ENCODE measurements at places on chromosomes 4 and X.

GRCh38 chr4:183499801-183500200 lies 5.1 kb upstream of the ING2 start:
- DNase-seq, result no peak

DNA sequence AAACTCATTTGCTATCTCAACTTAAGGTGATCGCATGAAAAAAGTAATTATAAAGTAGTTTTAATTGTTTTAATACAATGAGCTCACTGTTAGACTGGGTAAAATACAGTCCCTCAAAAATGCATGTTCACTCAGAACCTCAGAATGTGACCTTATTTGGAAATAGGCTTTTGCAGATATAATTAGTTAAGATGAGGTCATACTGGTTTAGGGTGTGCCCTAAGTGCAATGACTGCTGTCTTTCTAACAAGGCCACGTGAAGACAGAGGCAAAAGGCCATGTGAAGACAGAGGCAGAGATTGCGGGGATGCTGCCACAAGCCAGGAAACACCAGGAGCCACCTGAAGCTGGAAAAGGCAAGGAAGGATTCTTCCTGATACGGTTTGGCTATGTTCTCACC lies 262.1 kb downstream of the NKX6-1 start:
- DNase-seq, result no peak

- DNase-seq, result no peak
These were observed 179.9 kb downstream of the GABRG1 start for GRCh38 chr4:45944000-45944399.

DNA sequence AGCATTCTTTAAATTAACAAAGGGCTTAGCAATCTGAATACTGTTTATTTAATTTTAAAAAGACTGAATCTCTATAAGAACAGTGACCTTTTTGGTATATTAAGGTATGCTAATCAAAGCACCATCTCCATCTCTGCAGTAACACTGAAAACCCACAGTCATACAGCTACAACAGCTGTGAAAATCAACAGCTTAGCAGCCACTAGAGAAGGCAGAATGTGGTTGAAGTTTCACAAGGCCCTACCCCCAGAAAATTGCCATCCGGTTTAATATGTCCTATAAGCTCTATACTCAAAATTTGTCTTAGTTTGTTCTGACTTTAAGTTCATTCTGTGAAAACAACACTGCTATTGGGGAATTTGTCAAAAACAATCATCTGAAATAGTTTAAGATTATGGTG lies 128.7 kb downstream of the OPHN1 start:
- no peak for DNase-seq

DNA sequence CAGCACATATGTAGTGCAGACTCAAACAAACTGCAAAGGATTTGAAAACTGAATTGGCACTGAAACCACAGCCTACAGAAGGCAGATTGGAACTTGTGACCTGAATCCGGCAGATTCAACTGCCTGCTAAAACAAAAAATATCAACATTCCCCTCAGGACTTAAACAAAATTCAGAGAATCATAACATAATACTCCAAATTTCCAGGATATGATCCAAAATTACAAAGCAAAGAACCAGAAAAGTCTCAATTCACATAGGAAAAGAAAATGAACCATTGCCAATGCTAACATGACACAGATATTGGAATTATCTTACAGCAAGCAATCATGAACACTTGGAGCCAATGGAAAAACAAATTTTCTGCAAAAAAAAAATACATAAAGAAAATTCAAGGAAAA lies 250.4 kb downstream of the PRDM5 start:
- DNase-seq, result no peak

- DNase-seq, result peak; percentile 10
These were observed 105.9 kb upstream of the SLC7A11 start for GRCh38 chr4:138348055-138348454.

DNA sequence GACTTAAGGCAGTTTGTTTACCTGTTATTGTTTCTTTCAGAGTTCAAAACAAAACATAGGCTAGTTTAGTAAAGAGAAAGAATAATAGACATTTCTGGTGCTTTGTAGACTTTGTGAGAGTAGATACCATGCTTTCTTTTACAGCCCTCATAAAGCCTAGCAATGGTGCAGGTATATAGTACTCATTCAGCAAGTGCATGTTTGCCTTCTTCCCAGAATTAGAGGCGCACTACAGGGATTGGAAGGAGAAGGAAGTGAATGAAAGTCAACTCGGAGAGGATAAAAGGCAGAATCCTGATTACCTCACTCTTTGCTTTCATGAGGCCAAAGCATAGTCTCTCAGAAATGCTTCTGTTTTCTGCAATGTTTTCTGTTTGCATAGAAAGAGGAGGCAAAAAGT lies 43.1 kb upstream of the FHDC1 start:
- DNase-seq, result no peak

DNA sequence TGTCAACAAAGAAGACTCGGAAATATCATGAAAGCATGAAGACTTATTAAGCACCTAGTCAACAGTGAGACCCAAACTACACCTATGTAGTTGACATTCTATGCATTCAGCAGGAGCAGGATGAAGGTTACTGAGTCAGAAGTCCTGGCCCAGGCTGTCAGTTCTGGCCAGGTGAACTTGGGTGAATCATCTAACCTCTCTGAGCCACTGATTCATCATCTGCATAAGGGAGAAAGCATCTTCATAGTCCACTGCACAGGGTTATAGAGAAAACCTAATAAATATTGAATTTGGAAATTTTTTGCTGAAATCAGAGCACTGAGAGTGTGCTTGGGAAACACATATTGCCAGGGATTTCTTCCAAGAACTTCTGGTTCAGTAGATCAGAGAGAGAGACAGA lies 296.0 kb upstream of the SFRP2 start:
- peak; percentile 17 for DNase-seq

DNA sequence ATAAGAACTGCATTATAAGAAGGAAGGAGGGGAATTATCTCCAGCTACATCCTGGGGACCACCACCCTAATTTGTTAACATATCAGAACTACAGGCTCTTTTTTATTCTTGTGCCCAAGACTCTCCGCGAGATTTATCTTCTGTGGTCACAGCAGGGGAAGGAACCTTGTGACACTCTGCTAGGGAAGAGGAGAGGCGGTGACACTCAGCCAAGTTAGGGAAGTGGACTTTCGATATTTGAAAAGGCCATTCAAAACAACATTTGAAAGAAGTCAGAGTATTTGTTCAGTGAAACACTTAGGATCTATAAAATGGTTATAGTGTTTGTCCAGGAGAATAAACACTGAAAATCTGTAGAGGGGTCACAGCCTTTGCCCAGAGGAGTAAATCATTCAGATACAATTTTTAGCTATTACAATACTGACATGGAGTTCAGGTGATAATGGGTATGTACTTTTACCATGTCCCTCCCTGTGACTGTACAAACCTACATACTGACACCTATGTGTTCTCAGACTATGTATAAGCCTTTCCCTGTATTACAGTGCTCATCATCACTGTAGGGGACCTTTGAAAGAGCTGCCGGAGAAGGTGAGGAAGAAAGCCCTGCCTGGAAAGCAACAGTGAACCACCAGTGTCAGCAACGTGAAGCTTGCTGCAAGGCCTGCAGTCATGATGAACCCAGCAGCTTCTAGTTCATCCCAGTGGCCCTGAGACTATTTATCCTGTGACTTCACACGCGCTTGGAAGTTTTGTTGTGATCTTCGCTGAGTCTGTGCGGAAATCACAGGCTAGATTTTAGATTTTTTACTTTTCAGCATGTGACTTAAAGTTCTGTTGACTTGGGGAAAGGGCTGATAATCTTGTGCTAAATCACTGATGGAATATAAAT lies 8.5 kb upstream of the PTTG2 start:
- no peak for DNase-seq

DNA sequence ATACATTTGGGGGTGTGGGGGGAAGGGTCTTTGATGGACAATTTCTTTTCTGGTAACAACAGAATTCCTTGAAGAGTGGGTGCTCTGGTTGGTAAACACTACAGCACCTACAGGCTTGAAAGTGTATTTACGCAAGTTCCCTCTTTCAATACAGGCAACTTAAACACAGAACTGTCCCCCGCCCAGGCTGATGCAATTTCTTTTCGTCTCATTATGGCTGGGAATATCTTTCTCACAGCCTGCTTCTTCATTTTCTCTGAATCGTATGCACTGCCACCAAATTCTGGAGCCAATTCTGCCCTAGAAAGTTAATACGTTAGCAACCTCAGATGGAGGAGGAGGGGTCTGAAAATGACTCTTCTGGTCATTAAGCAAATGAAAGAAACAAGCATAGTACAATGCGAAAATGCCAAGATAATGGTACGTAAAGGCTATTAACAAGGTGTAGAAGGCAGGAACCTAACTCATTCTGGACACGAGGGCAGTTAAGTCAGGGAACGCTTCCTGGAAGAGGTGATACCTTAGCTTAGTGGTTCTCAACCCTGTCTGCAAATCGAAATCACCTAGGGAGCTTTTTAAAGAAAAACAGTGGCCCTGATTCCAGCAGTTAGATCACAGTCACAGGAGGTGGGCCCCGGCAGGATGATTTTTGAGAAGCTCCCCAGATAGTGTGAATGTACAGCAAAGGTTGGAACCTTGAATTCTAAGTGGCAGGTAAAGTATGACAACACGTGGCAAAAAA lies 1.0 kb downstream of the AGA start:
- peak; percentile 7 for DNase-seq

GRCh38 chr4:154586296-154587033 lies 4.1 kb downstream of the FGA start:
- no peak for DNase-seq

GRCh38 chrX:110853610-110854009 lies 58.0 kb upstream of the CHRDL1 start:
- DNase-seq, result peak; percentile 9

- DNase-seq, result no peak
These were observed 25.4 kb upstream of the CXCL3 start for GRCh38 chr4:74063859-74064258.

DNA sequence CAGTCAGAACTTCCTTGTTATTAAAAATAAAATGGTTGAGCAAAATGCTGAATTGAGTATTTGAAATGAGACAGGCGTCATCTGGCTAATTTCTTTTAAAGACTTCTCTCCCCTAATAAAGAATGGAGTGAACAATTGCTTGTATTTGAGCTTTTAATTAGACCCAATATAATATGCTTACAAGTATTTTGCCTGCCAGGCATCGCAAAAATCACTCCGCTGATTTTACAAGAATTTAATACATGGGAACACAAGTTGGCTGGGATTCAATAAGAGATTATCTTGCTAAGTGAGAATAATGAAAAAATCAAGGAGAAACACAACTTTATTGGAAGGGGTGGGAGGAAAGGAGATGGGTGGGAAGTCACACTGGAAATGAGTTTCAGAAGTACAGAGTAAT lies 52.3 kb downstream of the KLF3 start:
- no peak for DNase-seq

- peak; percentile 64 for DNase-seq
These were observed 50.3 kb downstream of the MAML3 start for GRCh38 chr4:140103676-140104075.

DNA sequence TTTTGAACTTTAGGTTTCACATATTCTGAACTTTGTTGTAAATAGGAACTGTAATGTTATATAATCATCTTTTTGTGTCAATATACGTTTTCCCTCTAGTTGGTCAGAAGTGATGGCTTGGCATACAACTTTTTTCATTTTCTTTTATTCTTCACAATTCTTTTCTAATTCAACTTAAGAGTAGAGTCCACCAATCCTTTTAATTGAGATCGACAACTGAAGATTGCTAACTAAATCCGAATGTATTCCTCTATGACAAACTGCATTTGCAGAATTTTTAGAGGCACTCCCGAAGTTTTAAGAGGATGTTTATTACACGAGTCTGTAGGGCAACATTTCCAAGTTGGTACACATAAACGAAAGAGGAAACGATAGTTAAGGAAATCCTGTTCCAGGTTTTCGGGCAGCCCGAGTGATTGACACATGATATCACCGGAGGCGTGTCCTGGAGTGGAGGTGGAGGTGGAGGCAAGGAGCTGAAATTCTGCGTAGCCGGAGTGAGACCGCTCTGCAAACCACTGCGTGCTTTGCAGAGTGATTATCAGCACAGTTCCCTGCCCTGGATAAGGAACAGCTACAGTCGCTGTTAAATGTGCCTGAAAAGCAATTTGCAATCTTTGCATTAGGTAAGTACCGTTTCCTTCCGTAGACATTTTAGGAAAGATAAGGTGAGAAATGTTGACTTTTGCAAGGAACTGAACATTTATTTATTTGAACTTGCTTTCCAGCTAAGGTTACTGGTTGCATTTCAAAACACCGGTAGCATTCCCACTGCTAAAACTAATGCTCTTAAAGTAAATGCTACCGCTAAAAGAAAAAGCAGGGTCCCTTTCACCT lies at the start of gene SPRY1:
Gene SPRY1, plus strand, starts transcription at position 489 of the 837 bp plus-strand sequence. CDS start 4,797 bp downstream, outside the sequence.
- peak; percentile 96 for DNase-seq

All from iris pigment epithelial cell (primary cell).